ENCODE measurements at places on chromosomes 13 and 19. TPM values are rescaled to one million over a fixed set of nuclear protein-coding genes. Genes with fewer than 3 reads are reported as not detected.

The MRPL54 gene
- total RNA-seq, result 68.9 TPM

The COQ8B gene
- 18.3 TPM for total RNA-seq

The OSCAR gene
- total RNA-seq, result 0.42 TPM

The S1PR4 gene
- 70.2 TPM for total RNA-seq

The NLRP4 gene
- not detected for total RNA-seq

The BRME1 gene
- total RNA-seq, result 1.1 TPM

The SAMD1 gene
- 30.1 TPM for total RNA-seq

The RFX1 gene
- 14.6 TPM for total RNA-seq

The TNNT1 gene
- not detected for total RNA-seq

The PLK5 gene
- total RNA-seq, result 0.14 TPM

The ATP11A gene
- total RNA-seq, result 56.7 TPM

The NALCN gene
- total RNA-seq, result not detected

Measured in CD4-positive, alpha-beta T cell (primary cell).